Thymus (tissue), 14 donors: ENCODE measurements at places on chromosomes 3 and 15. TPM values are rescaled to one million over a fixed set of nuclear protein-coding genes. Genes with fewer than 3 reads are reported as not detected.

Gene GOLGA8O
- 0.33 TPM for total RNA-seq

Gene LRRC2
- total RNA-seq, result 2.5 TPM

Gene NRROS
- total RNA-seq, result 6.3 TPM

Gene ROBO2
- 9.3 TPM for total RNA-seq

Gene TMEM207
- total RNA-seq, result not detected

Gene MME
- 21.2 TPM for total RNA-seq
